ENCODE measurements at places on chromosomes 2 and 18. TPM values are rescaled to one million over a fixed set of nuclear protein-coding genes. Genes with fewer than 3 reads are reported as not detected.
A peak's percentile ranks its signal among the peaks of the same experiment; 100 is the strongest.

WDPCP gene
- total RNA-seq: 4.2 TPM

ELOA2 gene
- not detected for total RNA-seq

ZNF519 gene
- 7.4 TPM for total RNA-seq

DCDC2C gene
- not detected for total RNA-seq

ASXL3 gene
- not detected for total RNA-seq

GRCh38 chr18:22108674-22109073 lies 60.7 kb upstream of the GATA6 start:
- DNase-seq: peak; percentile 36

GRCh38 chr18:55096263-55096951 lies 137.1 kb upstream of the CCDC68 start:
- DNase-seq: peak; percentile 84

DNA sequence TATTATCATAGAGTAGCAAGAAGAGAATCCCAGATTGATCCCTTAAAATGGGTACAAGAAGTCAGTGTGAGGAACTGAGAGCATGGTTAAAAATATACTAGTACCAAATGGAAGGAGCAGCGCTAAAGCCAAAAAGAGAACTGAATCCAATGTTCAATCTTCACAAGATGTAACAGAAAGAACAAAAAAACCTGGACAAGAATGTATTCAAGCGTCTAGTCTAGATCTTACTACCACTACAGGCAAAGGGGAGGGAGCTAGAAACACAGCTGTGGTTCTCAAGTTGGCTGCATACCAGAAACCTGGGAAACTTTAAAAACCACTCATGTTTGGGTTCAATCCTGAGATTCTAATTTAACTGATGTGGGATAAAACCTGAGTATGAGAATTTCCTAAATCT lies 57.5 kb downstream of the PIAS2 start:
- peak; percentile 40 for DNase-seq

DNA sequence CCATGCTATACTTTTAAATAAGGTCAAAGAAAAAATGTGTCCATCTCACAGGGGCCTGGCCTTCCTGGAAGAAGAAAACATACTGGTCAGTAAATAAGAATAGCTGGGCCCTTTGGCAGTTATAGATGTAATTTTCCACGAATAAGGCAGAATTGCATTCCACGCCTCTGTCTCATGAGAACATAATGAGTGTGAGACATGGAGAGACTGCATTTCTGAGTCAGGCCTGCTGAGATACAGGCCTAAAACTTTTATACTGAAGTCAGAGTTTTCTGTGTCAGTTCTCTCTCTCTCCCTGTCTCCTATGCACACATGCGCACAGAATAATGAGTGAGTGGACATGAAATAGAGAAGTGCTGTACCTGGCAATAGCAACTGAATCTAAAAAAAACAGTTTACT lies 20.4 kb upstream of the IL1R1 start:
- peak; percentile 92 for DNase-seq

DNA sequence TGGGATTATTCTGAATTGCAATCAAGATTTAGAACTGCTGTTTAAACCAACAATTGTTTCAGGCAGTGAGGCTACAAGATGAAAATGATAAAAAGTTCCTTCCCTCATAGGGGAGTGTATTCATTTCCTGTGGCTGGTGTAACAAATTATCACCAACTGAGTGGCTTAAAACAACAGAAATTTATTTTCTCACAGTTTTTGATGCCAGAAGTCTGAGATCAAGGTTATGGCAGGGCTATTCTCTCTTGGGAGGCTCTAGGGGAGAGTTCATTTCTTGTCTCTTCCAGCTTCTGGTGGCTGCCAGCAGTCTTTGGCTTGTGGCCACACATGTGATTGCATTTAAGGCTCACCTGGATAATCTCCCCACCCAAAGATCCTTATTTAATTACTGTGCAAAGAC lies 290.5 kb upstream of the ZSWIM2 start:
- DNase-seq: no peak

GRCh38 chr2:121519153-121519552 lies 11.5 kb upstream of the RNU4ATAC start:
- DNase-seq: no peak

DNA sequence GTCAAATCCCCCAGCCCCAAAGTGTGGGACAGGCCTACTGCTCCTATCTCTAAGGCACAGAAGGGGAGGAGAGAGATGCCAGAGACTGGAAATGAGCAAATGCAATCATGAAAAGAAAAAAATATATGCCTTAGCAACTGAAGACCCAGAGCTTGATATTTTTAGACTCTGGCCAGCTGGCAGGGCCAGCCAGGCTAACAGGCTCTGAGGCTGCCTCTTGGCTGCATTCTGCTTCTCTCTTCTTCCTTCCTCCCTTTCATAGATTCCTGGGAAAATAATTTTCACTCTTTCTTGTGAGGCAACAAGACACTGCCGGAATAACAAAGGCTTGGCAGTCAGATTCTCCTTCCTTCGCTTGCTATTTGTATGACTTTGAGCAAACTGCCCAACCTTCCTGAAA lies 209.1 kb downstream of the RAD51AP2 start:
- DNase-seq: no peak

Measured in M059J (cell line).